ENCODE measurements at places on chromosomes 1 and 21. TPM values are rescaled to one million over a fixed set of nuclear protein-coding genes. Genes with fewer than 3 reads are reported as not detected.

GRCh38 chr1:90135286-90135685 is 140.4 kb downstream of the ZNF326 start:
- H3K4me1 ChIP-seq: no peaks in the 10 kb centered on the region
- H3K36me3 ChIP-seq: no peaks in the 10 kb centered on the region
- H3K4me3 ChIP-seq: no peak overlapping the region
- H3K27me3 ChIP-seq: peaks cover 29% of the 10 kb centered on the region
- no peak overlapping the region for H3K27ac ChIP-seq
- no peak for DNase-seq

- H3K27ac ChIP-seq: peak overlapping the region; percentile 91
- H3K36me3 ChIP-seq: no peaks in the 10 kb centered on the region
- DNase-seq: no peak
- peaks cover 28% of the 10 kb centered on the region for H3K4me1 ChIP-seq
- no peaks in the 10 kb centered on the region for H3K27me3 ChIP-seq
- H3K4me3 ChIP-seq: no peak overlapping the region
These were observed 43.7 kb upstream of the PSEN2 start for GRCh38 chr1:226826479-226827261.

DNA sequence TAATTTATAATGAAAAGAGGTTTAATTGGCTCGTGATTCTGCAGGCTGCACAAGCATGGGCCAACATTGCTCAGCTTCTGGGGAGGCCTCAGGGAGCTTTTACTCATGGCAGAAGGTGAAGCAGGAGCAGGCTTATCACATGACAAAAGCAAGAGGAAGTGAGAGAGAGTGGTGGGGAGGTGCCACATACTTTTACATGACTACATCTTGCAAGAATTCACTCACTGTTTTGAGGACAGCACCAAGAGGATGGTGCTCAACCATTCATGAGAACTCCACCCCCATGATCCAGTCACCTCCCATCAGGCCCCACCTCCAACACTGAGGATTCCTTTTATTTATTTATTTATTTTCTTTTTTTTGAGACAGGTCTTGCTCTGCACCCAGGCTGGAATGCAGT is 5.5 kb upstream of the PLEKHM2 start:
- no peak for DNase-seq
- no peak overlapping the region for H3K27ac ChIP-seq
- peaks cover 26% of the 10 kb centered on the region for H3K4me1 ChIP-seq
- H3K4me3 ChIP-seq: no peak overlapping the region
- H3K27me3 ChIP-seq: no peaks in the 10 kb centered on the region

DNA sequence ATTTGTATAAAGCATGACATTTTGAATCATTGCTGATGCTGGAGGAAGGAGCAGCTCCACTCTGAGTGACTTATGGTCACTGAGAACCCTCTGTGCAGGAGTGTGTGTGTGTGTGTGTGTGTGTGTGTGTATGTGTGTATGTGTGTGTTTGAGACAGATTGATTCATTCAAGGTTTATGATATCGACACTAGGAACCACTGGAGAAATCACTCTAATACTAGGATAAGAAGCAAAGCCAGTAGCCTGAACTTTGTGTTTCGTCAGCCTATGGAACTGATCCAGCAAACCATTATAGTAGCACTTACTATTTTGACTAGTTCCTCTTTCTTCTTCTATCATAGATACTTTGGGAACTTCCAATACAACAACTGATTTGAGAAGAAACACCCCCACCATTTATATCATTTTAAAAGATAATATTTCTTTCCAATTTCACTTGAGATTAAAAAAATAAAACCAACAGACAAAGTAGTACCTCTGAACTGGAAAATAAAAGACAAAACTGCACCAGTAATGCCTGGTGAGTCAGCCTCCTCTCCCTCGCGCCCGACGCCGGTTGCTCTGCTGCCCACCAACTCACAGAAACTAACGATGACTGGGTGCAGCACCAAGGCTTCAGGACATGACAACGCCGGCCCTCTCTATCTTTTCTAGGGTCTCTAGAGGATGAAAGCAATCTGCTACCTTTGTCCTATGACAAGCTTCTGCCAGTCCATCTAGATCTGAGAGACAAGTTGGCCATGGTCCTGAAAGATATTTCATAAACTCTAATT is 20.9 kb downstream of the SLAMF1 start:
- no peak overlapping the region for H3K4me3 ChIP-seq
- DNase-seq: no peak
- H3K27me3 ChIP-seq: no peaks in the 10 kb centered on the region

DNA sequence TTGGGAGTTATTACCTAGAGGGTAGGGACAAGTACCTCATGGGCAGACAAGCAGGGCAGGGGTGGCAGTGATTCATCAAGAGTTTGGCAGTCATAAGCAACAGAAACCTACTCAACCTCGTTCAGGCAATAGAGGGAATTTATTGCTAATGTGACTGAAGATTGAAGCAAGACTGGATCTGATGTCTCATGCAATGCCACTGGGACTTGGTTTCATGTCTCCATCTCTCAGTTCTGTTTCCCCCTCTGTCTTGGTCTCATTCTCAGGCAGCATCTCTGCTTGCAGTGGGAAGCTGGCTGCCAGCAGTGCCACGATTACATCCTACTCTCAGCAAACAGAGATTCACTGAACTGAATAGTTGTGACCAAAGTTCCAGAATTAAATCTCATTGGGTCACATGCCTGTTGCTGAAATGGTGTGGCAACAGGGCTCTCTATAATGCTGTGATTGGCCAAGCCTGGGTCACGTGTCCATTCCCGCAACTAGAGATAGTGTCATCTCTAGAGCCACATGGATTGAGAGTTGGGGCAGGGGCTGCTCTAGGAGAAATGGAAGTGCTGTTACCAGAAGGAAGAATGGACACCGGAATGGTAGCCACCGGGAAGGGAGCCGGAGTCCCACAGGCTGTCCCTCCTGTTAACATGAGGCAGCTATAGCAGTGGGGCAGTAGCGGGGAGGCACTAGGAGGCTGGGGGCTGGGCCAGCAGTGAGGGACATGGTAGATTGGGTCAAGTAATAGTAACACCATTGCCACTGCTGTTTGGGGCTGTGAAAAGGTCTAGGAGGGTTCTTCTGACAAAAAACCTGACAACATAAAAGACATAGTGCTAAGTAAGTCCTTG is 3.9 kb upstream of the CDC42 start:
- H3K4me1 ChIP-seq: peaks cover 26% of the 10 kb centered on the region
- no peaks in the 10 kb centered on the region for H3K36me3 ChIP-seq
- H3K4me3 ChIP-seq: no peak overlapping the region
- H3K27ac ChIP-seq: no peak overlapping the region

DNA sequence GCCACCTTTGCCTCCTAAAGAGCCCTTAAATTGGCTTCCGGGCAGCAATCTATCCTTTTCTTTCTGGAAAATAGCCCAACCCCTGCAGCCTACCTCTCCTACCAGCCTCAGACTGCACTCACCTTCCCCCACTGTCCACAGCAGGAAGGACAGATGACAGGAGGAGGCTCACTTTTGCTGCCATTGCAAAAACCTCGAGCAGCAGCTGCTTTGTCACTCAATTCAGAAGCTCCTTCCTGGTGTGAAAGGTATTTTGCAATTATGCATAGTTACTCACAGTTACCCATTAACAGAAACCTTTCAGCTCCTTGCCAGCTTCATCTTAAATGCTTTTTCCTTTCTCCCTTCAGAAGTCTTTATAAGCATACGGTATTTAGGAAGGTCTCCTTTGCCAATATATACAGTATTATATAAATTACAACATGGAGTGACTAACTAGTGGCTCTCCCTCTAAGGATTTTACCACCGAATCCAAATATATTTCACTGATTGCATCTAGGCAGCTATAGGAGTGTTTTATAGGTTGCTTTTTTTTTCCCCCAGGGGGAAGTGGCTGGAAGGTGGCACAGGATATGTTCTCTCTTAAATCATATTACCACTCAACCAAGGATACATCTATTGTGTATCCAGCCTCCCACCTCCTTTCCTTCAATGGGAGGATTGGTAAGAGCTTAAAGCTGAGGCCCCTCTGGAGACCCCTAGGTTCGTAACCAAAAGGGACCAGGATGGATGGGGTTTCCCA is 142.1 kb upstream of the IPO9 start:
- peaks cover 42% of the 10 kb centered on the region for H3K4me1 ChIP-seq
- H3K27me3 ChIP-seq: no peaks in the 10 kb centered on the region
- DNase-seq: no peak
- H3K4me3 ChIP-seq: no peak overlapping the region
- no peak overlapping the region for H3K27ac ChIP-seq

DNA sequence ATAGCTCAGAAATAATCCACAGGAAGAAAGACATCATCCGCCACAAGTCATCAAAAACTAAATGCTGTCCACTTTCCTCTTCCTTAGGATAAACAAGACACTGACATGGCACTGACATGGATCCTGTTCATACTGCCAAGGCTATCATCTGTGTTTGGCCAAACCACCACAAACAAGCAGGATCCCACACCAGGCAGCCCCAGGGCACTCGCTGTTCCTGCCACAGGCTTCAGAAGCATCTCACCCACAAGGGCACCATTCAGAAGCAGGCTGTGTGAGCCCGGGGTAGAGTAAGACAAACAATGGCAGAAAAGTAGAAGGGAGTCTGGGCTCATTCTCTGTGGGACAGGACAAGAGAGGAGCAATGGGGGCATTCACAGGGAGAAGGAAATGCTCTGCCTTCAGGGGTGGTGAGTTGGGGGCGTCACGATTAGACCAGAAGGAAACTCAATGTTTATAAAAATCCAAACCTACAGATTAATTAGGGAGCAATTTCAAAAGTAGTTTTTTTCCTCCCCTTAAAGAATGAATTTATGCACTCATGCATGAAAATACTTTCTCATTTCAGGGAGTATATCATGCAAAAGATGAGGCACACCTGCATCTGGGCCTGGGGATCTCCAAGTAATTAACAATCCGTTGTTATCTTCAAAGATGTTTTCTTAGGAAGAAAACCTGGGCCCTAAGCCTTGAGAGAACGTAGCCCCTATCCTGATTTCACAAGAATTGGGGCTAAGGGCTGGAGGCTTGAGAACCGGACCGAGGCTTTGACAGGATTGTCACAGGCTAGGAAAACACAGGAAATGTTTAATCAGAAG is 43.3 kb upstream of the ATP1A1 start:
- no peak overlapping the region for H3K4me3 ChIP-seq
- H3K27me3 ChIP-seq: no peaks in the 10 kb centered on the region
- peaks cover 11% of the 10 kb centered on the region for H3K4me1 ChIP-seq
- no peaks in the 10 kb centered on the region for H3K36me3 ChIP-seq
- DNase-seq: no peak

DNA sequence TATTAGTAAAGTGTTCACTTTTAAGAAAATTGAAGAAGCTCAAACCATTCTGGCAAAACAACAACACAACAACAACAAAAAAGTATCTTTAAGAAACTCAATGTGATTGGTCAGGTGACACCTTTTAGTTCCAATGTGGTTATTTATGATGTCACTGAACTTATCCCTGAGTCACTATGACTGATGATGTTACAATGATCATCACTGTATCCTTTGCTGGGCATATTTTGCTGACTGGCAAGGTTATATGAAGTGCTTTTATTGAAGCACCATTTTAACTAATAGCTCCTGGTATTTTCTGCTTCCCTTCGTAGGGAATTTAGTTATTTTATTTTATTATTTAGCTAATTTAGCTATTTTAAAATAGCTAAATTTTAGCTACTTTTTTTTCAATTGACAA is at the start of gene TEX50:
TSS of gene TEX50 (plus strand) at position 223 of the 400 bp plus-strand sequence. CDS start 184 bp downstream, outside the sequence.
- H3K27me3 ChIP-seq: no peaks in the 10 kb centered on the region
- H3K4me3 ChIP-seq: no peak within 1 kb of the TSS
- no peak for DNase-seq
- no peaks in the 10 kb centered on the region for H3K36me3 ChIP-seq

- H3K27me3 ChIP-seq: no peaks in the 10 kb centered on the region
- no peak overlapping the region for H3K27ac ChIP-seq
- no peak overlapping the region for H3K4me3 ChIP-seq
- no peak for DNase-seq
- no peaks in the 10 kb centered on the region for H3K36me3 ChIP-seq
- H3K4me1 ChIP-seq: peaks cover 20% of the 10 kb centered on the region
These were observed 19.6 kb upstream of the DUSP10 start for GRCh38 chr1:221761354-221762002.

DNA sequence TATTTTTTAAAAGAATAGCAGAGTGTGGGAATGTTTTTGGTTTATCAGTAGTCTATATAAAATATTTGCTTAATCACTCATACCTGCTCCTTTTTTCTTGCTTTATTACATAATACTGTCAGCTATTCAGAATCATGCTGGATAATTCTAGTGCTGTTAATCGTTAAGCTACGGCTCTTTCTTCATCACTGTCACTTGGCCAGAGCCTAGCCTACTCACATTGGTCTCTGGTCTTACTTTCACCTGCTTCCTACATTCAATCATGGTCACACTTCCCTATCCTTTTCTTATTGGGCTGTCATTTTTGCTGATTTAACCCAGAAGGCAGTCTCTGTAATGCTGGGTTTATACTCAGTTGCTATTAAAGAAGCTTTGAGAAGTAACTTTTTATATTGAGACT is 2.5 kb downstream of the KLHL20 start:
- H3K27ac ChIP-seq: no peak overlapping the region
- H3K4me3 ChIP-seq: no peak overlapping the region
- H3K4me1 ChIP-seq: peaks cover 39% of the 10 kb centered on the region
- DNase-seq: no peak

DNA sequence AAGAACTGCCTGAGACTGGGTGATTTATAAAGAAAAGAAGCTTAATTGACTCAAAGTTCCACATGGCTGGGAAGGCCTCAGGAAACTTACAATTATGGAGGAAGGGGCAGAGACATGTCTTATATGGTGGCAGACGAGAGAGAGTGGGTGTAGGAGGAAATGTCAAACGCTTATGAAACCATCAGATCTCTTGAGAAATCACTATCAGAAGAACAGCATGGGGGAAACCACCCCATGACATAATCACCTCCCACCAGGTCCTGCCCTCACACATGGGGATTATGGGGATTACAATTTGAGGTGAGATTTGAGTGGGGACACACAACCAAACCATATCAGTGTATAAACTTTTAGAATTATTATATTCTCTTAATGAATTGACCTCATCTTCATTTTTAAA is 335.9 kb upstream of the DPYD start:
- H3K4me3 ChIP-seq: no peak overlapping the region
- no peak overlapping the region for H3K27ac ChIP-seq
- no peaks in the 10 kb centered on the region for H3K4me1 ChIP-seq
- H3K36me3 ChIP-seq: no peaks in the 10 kb centered on the region
- DNase-seq: no peak

DNA sequence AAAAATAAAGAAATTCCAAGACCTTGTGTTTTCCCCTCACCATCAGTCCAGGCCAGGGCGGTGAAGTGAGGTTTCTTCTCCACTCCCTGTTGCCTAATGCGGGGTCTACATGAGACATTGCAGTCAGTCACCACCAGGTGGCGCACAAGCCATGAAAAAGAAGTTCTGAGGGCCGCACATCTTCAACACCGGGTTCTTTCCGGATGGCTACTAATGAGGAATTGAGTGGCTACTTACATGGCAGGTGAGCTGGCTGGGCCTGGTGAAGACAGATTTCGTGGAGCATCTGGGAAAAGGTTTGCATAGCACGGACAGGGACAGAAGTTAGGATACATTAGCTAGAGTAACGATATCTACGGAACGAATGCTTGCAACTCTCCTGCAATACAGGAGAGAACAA is 15.8 kb upstream of the S100A11 start:
- H3K4me1 ChIP-seq: peaks cover 12% of the 10 kb centered on the region
- peaks cover 48% of the 10 kb centered on the region for H3K27me3 ChIP-seq
- no peaks in the 10 kb centered on the region for H3K36me3 ChIP-seq
- no peak overlapping the region for H3K4me3 ChIP-seq

The CFAP57 gene
- total RNA-seq: not detected

The CAPN2 gene
- 65.3 TPM for total RNA-seq

The GBP4 gene
- total RNA-seq: 6.2 TPM

The LCE3E gene
- not detected for total RNA-seq

The UMODL1 gene
- total RNA-seq: 0.08 TPM

The FCRL6 gene
- total RNA-seq: 0.33 TPM

The NMNAT2 gene
- total RNA-seq: 3.4 TPM

The MAP1LC3C gene
- 0.19 TPM for total RNA-seq

The SPATC1L gene
- total RNA-seq: 7.0 TPM

The LRRC7 gene
- total RNA-seq: 0.44 TPM

All from left ventricle myocardium inferior (tissue), 1 donor.